ENCODE measurements at places on chromosomes 3 and 15.

- DNase-seq = no peak
Measured at GRCh38 chr15:49979705-49980382, 139.2 kb downstream of the ATP8B4 start.

DNA sequence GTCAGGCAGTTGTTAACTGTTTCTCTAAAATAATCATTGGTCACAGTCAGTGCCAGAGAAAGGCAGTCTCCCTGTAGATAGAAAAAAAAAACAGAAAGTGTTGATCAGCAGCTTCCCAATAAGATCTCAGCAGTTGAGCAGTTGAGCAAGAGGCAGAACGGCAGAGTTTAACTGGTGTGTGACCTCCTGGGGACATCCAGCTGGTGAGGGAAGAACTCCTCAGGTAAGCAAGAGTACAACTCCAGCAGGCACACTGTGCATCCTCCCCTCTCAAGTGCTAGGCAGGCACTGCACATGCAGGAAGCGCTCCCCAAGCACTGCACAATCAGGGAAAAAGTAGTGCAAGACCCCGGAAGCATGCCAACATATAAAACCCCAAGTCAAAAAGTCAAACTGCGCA, 1287.2 kb downstream of the NSUN3 start:
- DNase-seq = no peak

DNA sequence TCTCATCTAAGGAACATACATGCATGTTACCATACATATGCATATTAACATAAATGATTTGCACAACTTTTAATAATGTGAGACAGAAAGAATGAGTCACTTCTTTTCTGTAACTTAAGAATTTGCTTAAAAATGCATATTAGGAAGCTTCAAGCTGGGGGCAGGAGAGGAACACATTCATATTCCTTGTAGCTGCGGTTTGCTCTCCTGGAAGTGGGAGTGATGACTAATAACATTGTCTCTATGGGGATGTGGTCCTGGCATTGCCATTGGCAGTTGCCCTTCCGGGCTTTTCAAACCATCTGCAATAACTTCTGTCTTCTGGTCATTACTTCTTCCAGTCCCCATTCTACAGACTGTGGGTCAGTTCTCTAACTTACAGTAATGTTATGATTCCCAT, 15.6 kb downstream of the CHST2 start:
- DNase-seq = no peak

DNA sequence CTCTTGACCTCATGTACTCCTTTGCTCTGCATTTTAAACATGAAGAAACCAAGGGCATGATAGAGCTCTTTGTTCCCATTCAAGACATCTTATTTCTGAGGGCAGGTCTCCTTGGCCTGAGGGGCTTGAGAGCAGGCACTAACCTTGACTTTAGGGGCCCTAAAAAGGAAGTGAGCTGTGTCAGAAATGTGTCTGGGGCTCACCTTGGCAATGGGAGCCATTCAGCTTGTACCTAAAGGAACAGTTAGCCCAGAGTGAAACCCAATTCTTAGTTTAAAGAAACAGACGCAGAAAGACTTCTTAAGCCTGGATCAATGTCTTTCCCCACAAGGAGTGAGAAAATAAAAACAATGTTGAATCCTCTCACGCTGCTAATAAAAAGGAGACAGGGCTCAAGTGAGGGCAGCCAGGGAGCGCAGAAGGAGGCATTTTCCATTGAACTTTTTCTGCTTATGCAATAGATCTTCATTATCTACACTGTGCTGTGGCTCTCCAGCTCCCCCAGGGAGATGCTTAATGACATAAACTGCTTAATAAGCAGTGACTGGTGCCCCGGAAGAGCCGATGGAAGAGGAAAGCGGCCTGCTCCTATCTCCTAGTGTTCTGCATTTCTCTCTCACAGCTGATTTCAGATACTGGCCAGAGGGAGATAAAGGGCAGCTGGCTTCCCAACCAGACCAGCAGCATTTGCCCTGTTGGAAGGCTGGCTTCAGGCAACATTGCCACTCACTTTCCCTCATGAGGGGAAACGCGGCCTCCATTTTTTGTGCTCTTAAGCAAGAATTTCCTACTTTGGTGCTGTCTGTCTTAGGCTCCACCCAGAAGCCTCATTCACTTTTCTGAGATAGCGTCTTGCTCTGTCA, 152.0 kb downstream of the OPA1 start:
- DNase-seq = no peak

GRCh38 chr15:51585986-51586385, 36.6 kb downstream of the DMXL2 start:
- no peak for DNase-seq

GRCh38 chr3:148911592-148911991, 46.5 kb downstream of the CPA3 start:
- no peak for DNase-seq

DNA sequence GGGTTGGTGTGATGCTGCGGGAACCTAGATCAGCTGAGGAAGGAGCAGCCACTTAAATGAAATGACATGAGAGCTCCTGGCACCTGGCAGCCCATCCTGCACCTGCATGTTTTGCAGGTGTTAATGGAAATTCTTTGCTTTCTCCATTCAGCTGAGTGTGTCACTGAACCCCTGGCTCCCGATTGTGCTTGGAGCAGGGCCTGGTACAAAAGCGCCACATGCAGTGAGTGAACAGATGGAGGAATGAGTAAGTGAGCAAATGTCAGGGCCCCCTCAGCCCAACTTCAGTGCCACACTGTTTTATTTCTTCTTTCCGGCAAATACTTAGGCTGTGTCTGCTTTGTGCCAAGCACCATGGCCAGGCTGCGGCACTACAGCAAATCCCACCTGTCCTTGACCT, 132.2 kb downstream of the ASB7 start:
- DNase-seq = no peak

GRCh38 chr3:31533169-31534064, 692 bp downstream of the STT3B start:
- peak; percentile 45 for DNase-seq

- no peak for DNase-seq
Measured at GRCh38 chr3:35705904-35706303, 66.6 kb downstream of the ARPP21 start.

GRCh38 chr15:90013503-90013937, 12.4 kb downstream of the ZNF710 start:
- DNase-seq = no peak

DNA sequence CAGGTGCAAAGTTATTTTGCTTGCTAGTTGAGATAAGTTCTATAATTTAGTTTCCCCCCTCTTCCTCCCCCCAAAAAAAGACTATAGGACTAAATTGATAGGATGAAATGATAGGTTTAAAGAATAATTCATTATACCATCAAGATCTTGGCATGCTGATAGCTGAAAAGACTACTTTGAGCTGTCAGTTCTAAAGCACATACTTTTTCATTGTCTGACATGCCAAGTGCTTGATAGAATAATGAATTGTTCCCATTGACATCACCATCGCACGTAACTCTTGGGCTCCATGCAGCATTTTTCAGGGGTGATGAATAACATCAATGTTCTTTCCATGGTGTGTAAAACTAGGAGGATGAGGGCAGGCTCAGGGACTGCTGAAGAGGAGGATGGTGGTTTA, 32.3 kb upstream of the TAFA4 start:
- no peak for DNase-seq

DNA sequence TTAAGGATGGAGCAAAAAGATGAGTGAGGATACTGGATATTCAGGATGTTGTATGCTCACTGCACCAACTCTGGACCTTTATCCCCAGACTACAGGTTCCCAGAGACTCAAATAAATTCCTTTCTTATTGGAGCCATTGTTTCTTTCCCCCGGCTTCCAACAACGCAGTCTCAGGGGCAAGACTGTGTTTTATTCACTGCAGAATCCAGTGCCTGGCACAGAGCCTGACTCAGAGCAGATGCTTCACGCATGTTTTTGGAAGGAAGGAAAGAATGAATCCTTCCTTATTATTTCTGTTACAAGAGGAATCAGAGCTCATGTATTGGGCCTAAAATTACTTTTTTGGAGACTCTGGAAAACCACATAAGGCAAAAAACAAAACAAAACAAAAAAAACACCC, 96.0 kb upstream of the VGLL4 start:
- no peak for DNase-seq

DNA sequence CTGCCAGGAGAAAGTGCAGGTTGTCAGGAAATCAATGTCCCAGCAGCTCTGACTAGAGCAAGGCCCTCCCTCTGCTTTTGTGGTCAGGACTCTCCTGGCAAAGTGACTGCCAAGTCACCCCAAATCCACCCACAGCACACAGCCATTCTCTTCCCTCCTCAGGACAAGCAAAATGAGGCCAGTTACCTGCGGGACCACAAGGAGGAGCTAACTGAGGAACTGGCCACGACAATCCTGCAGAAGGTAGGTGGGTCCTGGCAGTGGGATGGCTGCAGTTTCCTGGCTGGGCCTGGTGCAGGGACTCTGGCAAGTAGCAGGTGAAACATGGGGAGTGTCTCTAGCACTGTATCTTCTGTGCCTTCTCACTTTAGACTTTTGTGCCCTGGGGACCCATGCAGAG, 142.5 kb upstream of the EIF1B start:
- no peak for DNase-seq

DNA sequence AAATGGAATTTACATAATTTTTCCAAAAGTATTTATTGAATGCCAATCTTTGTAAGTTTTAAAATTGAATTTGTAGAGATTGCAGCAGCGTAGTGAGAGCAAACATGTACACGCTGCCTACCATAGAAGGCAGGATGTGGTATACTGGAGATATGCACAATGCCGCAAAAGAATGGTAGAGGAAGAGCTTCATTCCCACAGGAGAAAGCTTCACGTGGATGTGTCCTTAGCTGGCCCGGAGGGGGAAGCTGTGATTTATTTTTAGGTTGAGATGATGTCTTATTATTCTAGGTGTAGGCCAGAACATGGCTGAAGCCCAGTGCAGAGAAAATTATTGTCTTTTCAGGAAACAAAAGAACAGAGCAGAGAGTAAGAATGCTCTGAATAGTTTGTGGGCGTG, 743.3 kb upstream of the BCHE start:
- no peak for DNase-seq

- peak; percentile 72 for DNase-seq
Measured at GRCh38 chr3:58177747-58178527, 32.8 kb downstream of the DNASE1L3 start.

DNA sequence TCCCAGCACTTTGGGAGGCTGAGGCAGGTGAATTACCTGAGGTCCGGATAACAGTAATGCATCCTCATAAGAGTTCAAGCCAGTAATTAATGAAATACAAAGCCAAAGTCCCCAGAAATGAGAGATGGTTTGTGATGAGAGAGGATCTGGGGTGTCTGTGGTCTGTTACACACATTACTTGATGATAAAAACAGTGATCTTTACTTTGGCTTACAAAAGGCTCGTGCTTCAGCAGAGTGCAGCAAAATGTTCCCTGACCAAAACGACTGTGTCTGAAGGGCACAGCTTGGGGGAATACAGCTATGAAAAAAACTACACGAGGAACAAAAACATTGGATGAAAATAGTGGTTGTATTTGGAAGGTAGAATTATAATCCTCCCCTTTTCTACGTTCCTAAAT, 40.9 kb downstream of the CRTC3 start:
- no peak for DNase-seq

GRCh38 chr3:124117486-124117885, 125.6 kb upstream of the ROPN1 start:
- no peak for DNase-seq

DNA sequence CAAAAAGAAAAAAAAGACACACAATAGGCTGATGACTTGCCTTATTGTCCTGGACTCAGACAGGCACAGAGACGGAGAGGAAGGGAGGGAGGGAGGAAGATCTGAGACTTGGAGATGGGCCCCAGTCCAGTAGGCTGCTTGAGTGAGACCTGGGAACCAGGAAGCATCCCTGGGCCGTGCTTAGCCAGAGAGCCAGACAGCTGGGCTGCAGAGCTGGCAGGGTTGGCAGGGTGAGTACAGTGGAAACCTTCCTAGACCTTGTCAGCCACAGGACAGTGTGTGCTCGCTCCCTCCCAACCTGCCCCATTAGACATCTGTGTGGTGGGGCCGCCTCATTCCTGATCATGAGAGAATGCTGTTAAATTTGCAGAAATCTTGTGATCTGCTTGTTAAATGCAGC, 107.9 kb upstream of the ALDH1A3 start:
- DNase-seq = no peak

GRCh38 chr3:93906245-93906644, 67.5 kb downstream of the PROS1 start:
- no peak for DNase-seq

- no peak for DNase-seq
Measured at GRCh38 chr15:94236608-94237007, 5.2 kb downstream of the MCTP2 start.

- DNase-seq = no peak
Measured at GRCh38 chr15:96358821-96359615, 28.5 kb downstream of the NR2F2 start.

GRCh38 chr3:150703299-150703755, 393 bp downstream of the ERICH6 start:
- peak; percentile 5 for DNase-seq

GRCh38 chr15:26891448-26892181, 24.8 kb downstream of the GABRA5 start:
- DNase-seq = no peak

DNA sequence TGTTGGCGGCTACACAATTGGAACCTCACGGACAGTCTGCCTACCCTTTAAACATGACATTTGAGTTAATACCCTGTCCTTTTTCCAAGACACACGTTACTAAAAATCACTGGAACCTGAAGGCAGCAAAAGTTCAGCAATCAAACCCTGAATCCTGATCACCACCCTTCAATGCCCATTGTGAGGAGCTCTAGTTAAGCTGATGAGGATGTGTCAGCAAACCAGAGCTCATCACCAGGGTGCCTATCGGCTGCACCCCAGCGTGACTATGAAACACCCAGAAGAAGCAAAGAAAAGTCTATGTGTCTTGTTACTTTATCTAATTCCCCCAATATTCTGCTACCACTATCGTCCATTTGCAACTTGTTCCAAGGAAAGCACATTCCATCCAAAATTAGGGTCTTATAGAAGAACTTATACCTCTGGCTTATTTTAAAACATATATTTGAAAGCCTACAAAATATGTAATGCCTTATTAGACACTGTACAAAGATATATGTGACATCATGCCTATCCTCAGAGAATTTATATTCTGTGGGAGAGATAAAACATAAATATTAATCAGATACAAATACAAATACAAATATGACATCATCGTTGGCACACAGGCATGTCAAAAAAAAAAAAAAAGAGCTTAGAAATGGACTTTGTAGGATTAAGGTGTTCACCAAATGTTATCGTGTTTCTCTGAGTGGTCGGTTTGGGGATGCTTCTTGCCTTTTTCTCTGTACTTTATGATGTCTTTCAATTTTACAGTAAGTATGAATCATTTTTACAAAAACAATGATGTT, 219.7 kb upstream of the SETMAR start:
- no peak for DNase-seq

- no peak for DNase-seq
Measured at GRCh38 chr3:30155755-30156154, 450.6 kb upstream of the TGFBR2 start.

GRCh38 chr15:72217216-72217615, 13.8 kb downstream of the PKM start:
- DNase-seq = no peak

DNA sequence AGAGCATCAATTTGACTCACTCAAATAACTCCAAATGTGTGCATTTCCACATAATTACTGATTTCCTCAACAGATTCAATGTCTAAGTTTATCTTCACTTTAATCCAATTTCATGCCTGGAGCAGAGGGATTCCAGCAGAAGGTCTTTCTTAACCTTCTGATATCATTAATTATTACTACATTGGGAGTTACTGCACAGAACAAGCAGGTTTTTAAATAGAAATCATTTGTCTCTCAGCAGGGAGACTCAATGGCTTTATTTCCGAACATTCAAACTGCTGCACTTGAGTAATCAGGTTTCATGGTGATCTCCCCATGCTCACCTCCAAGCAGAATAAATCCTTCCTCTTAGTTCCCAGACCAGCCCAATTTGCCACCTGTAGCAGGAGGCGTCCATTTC, 264.8 kb upstream of the IGF1R start:
- DNase-seq = no peak

- DNase-seq = no peak
Measured at GRCh38 chr3:190169877-190170276, 49.2 kb upstream of the P3H2 start.

All from stimulated activated CD4-positive, alpha-beta T cell treated with anti-CD3 and anti-CD28 coated beads, Interleukin-15, amount 100 ng/mL, for 1 hour (primary cell).